SIG-M5 (cell line): ENCODE measurements at places on chromosomes 11 and 22.

- no peak for DNase-seq
Measured at GRCh38 chr11:34124885-34125668, 19.6 kb downstream of the NAT10 start.

GRCh38 chr11:116168459-116168787 lies 604.4 kb downstream of the BUD13 start:
- no peak for DNase-seq

- DNase-seq: no peak
Measured at GRCh38 chr11:107999759-108000455, 8.8 kb upstream of the CUL5 start.

DNA sequence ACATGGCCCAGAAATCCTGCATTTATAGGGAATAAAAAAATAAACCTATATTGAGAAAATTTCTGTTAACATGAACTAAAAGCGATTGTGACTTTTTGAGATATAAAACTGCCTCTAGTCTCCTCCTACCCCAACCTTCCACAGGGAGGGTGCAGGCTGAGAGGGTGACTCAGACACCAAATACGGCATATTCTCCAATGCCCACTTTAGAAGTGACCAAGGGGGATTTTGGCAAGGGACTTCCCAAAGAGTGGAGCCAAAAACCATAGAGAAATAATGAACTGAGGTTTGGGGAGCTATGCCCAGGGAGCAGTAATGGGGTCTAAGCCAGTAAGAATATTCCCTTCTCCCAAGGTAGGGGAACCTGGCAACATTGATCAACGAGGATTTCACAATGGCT lies 124.9 kb upstream of the ZC3H12C start:
- no peak for DNase-seq

- no peak for DNase-seq
Measured at GRCh38 chr22:49067504-49067903, 760.2 kb downstream of the BRD1 start.

- DNase-seq: no peak
Measured at GRCh38 chr11:122099374-122100036, 16.5 kb downstream of the BLID start.

DNA sequence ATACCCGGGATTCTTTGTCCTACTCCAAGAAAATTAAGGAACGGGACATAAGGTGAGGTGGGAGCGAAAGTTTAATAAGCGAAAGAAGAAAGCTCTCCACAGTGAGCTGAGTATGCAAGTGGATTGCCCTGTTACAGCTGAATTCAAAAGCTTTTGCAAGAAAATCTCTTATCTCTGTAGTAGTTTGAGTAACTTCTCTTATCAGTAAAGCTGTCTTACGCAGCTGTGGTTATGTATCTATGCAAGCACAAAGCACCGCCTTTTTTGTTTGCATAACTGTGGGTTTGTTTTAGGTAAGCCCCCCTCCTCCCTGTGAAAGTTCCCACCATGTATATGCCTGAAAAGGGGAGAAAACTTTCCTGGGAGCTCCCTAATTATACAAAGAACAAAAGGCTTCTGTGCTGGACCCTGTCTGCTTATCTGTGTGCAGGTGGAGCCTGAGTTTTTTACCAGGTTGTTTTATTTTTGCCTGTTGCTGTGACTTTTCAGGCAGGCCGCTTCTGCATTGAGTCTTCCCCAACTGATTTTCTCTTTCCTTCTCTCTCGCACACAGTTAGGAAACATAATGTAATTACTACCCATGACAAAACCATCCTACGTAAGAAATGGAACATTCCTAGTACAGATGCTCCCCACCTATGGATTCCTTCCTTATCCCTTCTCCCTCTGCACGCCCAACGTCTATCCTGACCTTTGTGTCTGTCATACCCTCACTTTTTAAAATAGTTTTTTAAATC lies 837 bp upstream of the PLAAT5 start:
- no peak for DNase-seq
